GDM1 (cell line): ENCODE measurements at places on chromosomes 3 and 15.

DNA sequence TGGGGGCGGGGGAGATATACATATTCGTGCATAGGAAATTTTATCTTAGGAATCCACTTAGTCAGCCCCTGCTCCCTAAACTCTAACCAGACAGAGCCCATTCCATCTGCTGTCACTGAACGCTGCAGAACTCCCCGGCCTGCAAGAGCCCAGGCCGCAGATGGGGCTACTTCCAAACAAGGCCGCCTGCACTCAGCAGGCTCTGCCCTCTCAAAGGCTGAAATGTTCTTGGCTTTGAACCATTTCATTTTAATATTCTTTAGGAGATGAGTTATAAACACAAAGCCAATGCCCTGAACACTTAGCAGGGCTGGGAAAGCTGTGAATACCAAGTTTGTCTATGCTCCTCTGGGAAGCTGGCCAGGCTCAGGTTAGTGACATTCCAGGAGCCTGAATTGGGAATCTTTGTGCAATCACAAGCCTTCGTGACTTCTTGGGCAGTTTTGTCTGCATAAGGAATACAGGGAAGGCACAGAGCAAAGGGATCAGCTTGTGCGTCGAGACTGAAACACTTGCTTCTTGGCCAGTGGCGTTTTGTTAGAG is 65.0 kb downstream of the SYNM start:
- no peak for DNase-seq

DNA sequence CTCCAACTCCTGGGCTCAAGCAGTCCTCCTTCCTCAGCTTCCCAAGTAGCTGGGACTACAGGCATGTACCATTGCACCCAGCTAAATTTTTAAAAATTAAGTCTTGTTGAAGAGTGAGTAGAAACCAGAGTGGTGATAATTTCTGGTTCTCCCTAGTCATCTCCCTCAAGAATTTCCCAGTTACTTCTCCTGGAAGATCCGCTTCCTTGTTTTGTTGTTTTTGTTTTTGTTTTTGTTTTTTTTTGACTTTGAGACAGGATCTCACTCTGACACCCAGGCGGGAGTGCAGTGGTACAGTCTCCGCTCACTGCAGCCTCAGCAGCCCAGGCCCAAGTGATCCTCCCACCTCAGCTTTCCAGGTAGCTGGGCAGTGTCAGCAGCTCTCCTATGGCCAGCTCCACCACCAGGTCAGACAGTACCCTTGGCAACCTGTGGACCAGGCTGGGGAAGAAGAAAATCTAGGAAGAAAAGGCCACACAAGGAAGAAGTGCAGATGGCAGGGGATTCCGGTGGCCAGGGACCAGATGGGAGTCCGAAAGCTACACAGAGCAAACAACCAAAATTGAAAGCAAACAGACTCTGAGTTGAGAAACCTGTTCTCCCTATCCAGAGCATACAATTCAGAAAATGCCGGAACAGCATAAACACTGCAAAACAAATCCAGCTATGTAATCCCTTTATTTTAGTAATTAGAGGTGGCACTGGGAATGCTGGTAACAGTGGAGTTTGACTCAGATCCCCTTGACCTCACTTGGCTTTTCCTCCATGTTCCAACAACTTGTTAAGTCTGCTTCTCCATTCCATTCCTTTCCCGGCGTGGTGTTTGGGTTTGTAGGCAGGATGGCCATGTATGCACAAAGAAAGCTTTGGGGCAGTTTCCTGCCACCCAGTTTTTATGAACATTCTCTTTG is 266.6 kb upstream of the CTDSPL start:
- DNase-seq: no peak

- DNase-seq: no peak
These were observed 30.0 kb upstream of the SLC6A1 start for GRCh38 chr3:10962481-10963036.

- DNase-seq: no peak
These were observed 2.3 kb downstream of the C3orf70 start for GRCh38 chr3:185150561-185150960.

GRCh38 chr3:119669906-119670570 is 7.2 kb downstream of the COX17 start:
- DNase-seq: no peak

DNA sequence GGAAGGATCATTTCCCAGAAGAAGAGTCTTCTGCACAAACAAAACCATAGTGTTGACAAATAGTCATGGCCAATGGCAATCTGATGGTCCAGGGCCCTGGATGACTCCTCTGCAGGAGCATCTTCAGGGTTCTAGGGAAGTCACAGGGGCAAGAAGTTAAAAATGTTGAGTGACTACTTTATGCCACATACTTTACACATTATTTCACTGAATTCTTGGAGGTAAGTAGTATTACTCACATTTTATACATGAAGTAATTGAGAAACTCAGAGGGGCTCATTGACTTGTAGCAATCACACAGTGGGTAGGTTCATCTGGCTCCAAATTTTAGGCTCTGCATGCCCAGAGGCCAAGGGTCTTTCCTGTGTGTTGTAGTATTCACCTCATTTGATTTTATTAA is 430.2 kb upstream of the MCTP2 start:
- no peak for DNase-seq

DNA sequence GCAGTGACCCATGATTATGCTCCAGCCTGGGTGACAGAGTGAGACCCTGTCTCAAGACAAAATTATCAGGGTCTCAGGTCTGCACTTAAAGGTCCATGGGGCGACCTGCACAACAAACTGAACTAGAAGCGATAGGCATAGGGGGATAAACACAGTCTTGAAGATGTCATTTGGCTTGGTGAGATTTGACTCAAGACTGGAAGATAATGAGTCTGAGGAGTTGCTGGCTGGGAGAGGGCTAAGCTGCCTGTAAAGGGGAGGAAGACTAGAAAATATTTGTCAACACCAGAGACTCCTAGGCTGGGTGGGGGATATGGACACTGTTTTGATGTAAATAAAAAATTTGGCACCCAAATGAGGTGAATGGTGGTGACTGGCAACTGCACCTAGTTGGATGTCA is 19.8 kb downstream of the GHRL start:
- DNase-seq: no peak

- DNase-seq: no peak
These were observed 73.6 kb upstream of the CGNL1 start for GRCh38 chr15:57302640-57303257.

DNA sequence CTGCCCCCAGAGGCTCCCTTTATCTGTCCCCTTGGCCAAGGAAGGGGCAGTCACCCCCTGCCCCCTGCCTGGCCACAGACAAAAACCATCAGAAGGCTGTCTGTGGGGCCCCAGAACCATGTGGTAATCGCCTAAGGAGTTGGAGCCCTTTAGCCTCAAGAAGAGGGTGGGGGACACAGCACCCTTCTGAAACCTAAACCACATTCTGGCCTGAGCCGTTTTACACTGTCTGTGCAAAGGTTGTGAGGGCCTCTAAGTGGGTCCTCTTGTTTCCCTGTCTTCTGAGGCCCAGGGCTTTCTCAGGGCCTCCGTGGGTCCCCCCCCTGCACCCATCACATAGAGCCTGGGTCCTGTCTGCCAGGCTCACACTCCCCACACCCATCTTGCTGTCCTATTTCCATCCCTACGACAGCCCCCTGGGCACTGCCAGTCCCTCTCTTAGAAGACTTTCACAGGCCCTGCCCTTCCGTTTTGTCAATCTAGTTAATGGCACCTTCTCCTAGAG is 17.9 kb upstream of the RPUSD3 start:
- DNase-seq: no peak

GRCh38 chr3:6989608-6990291 is 128.8 kb downstream of the GRM7 start:
- DNase-seq: no peak

- DNase-seq: no peak
These were observed 21.3 kb downstream of the GASK1A start for GRCh38 chr3:43000387-43000786.

- no peak for DNase-seq
These were observed 95.3 kb downstream of the ITPR1 start for GRCh38 chr3:4588466-4588865.

DNA sequence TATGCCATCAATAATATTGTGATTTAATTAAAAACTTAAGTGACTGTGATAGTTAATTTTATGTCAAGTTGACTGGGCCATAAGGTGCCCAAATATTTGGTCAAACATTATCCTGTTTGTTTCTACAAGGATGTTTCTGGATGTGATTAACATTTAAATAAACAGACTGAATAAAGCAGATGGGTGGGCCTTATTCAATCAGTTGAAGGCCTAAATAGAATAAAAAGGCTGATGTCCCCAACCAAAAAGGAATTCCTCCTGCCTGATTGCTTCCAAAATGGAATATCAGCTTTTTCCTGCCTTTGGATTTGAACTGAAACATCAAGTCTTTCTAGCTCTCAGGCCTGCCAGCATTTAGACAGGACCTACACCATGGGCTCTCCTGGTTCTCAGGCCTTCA is 961.7 kb downstream of the NTRK3 start:
- no peak for DNase-seq

GRCh38 chr3:188320757-188321156 is 166.8 kb downstream of the LPP start:
- no peak for DNase-seq

DNA sequence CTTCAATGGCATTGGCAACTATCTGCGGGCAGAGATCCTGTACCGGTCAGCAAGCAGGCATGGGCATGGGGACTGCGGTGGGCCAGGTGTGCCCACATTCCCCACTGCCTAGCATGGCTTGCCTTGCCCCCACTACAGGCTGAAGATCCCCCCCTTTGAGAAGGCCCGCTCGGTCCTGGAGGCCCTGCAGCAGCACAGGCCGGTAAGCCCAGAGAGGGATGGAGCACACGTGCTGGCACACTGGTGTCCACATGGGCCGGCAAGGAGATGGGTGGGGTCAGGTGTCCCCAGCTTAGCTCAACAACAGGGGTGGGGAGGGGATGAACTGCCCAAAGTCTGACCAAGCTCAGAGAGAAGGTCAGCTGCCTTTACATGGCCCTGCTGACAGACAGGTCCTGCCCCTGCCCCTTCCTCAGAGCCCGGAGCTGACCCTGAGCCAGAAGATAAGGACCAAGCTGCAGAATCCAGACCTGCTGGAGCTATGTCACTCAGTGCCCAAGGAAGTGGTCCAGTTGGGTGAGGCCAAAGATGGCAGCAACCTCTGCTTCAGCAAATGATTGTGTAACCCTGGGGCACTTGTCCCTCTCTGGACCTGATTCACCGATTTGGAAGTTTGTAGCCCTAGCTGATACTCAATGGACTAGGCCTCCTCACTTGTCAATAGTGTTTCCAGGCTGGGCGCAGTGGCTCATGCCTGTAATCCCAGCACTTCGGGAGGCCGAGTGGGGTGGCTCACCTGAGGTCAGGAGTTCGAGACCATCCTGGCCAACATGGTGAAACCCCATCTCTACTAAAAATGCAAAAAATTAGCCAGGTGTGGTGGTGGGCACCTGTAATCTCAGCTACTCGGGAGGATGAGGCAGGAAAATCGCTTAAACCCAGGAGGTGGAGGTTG is 5.6 kb downstream of the NEIL1 start:
- DNase-seq: no peak

DNA sequence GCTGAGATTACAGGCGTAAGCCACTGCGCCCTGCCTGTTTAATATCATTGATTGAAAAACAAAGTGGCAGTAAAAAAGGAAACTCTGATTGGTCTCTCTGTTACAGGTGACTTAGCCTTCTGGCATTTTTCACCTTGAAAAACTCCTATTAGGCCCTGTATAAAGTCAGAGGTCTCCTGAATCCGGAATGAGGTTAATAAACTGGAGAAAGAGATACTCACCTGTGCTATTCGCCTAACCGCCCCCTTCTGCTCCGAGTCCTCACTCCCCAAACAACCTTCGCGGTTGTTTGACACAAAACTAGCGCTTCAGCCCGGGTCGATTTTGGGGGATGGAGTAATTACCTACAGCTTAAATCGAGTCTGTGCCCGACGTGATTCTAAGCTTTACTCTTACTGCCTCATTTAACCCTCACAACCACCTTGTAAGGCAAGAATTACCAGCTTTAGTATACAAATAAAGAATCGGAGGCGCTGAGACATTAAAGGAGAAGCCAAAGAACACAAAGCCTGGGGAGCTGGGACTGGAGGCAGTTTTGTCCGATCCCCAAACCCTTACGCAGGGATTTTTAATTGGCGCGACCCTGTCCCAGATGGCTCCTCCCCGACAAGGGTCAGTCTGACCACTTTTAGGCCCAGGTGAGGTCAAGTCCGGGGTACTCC is 441 bp downstream of the CEP70 start:
- DNase-seq: no peak

DNA sequence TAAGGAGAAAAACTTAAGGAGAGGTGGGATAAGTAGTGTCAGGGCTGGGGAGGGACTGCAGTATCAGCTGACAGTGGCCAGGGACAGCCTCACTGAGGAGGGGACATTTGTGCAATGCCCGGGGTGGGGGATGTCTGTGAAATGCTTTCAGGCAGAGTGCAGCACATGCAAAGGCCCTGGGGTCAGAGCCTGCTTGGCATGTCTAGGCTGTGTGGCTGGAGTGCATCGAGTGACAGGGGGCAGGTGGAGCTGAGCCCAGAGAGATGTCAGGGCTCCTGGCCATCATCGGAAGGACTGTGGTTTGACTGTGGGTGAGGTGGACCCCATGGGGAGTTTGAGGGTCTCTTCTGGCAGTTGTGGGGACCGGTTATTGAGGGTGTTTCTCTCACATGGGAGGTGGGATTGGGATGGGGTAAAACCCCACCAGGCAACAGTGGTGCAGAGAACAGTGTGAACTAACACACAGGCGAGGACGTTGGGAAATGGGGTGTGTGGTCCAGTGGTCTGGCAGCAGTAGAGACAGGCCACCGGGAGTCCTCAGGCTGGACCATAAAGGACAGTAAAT is 61.2 kb downstream of the FBLN2 start:
- DNase-seq: no peak

GRCh38 chr3:164377466-164377865 is 700.8 kb downstream of the SI start:
- DNase-seq: no peak

- DNase-seq: no peak
These were observed 8.6 kb upstream of the SRP14 start for GRCh38 chr15:40047415-40048210.

DNA sequence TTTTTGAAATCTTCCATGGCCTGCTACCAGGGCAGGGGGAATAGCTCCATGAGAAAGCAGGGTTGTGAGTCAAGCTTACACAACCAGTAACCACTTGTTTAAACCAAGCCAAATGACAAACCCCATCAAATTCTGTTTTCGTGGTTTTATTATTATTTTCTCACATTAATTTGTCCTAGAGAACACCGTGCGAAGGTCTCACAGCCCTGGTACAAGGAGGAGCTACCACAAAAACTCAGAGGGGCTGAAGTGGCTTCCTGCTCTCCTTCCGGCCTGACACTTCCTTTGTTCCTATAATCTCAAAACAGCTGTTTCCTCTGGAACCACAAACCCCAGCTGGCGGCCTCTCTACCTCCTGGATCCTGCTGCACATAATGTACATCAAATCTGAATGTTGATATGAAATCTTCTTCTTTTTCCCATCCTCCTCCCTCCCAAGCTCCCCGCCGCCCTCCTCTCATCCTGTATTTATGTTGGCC is 375.9 kb downstream of the MCTP2 start:
- DNase-seq: peak; percentile 56
